ENCODE measurements at places on chromosomes 12 and 14.

- no peak for DNase-seq
These were observed 320.5 kb downstream of the CACNA1C start for GRCh38 chr12:2373307-2373706.

- DNase-seq = no peak
These were observed 27.4 kb downstream of the FAM177A1 start for GRCh38 chr14:35073486-35073885.

- no peak for DNase-seq
These were observed 27.2 kb downstream of the FBRSL1 start for GRCh38 chr12:132517013-132517739.

DNA sequence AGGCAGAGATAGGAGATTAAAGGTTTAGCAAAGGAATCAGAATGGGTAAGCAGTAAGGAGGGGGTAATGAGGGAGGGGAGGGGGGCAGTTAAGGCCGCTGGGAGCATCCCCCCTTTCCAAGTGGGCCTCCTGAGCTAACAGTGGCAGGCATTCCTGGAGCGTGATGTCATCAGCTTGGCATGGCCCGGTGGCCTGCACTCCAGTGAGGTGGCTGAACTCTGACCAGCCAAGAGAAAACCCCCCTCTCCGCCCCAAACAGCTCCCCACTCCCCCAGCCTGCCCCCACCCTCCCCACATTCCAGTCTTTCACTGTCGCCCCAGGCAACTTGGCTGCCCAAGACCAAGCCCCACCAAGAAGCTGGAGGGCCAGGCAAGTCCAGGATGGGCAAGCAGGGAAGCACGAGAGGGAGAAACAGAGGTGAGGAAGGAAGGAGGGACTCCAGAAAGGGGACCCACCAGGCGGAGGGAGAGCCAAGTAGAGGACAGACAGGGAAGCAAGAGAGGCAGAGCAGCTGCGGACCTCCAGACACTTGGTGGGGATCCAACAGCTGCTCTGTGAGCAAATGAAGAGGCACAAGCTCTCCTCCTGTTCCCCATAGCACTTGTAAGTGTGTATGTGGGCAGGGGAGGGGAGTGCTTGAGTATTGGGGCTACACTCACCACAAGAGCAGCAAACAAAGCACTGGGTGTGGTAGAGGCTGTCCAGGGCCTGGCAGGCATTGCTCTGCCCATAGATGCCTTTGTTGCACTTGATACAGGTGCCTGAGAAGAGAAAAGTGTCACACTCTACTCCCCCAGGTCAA lies 4.5 kb downstream of the AJUBA start:
- no peak for DNase-seq

All from effector CD4-positive, alpha-beta T cell (primary cell).